ENCODE measurements at places on chromosomes 5 and 9.
A peak's percentile ranks its signal among the peaks of the same experiment; 100 is the strongest.

GRCh38 chr5:63262185-63262981 is 683.8 kb downstream of the LRRC70 start:
- DNase-seq = peak; percentile 2

DNA sequence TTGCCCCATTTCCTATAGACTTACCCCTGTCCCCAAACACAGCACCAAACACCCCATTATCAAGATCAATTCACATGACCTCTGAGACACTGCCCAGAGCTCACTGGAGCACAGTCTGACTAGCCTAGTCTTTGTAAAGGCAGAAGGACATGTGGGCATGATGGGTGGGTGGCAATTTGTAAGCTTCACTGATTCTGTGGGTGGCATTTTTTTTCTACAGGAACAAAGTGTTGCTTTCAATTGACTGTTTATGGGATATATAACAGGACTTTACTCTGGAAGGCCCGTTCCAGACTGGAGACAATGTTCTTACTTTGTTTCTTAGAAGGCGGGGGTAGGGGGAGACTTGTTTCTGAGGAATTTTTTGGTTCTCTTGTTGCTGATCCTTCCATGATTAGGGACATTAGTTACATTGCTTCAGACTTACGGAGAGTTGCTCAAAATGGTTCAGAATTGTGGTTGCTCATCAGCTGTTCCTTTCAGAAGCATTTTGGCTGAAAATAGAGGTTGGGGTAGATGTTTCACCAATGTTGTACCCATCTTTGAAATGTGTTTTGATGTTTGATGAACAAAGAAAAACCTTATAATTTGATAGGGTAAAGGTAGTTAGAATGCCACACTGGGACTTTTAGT is 20.2 kb downstream of the NNT start:
- DNase-seq = no peak

GRCh38 chr9:130189840-130190239 is 17.6 kb downstream of the NCS1 start:
- DNase-seq = no peak

DNA sequence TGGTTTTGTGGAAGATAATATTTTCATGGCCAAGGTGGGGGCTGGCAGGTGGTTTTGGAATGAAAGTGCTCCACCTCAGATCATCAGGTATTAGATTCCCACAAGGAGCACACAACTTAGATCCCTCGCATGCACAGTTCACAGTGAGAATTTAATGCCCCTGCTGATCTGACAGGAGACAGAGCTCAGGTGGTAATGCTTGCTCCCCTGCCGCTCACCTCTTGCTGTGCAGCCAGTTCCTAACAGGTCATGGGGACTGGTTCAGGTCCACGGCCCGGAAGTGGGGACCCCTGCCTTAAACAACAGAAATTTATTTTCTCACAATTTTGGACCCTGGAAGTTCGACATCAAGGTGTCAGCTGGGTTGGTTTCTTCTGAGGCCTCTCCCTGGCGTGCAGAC is 668.7 kb upstream of the ZNF608 start:
- no peak for DNase-seq

- no peak for DNase-seq
Observed at GRCh38 chr9:84850830-84851392, 181.4 kb downstream of the NTRK2 start.

DNA sequence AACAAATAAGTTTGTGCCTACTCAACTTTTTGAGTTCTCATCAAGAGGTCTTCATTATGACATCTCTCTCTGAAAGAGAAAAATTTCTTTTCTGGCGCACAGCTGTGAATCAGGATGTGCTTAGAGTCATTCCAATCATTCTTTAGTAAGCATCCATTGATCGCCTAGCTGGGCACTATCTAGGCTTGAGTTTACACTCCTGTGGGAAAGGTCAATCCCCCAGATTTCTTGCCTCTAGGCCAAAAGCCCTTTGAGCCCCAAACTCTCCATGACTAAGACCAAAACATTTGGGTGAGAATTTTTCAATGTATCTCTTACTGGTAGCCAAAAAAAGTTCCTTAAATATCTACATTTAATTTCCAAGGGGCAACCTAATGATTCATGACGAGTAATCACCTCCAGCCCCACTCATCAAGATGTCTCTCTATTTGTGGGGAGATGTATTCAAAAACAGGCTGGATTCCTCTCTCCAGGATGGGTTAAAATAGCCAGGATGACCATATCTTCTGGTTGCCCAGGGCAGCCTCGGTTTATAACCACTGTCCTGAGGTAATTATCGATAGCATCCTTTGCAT is 101.7 kb downstream of the GNA14 start:
- no peak for DNase-seq

GRCh38 chr5:36202521-36202961 is 39.2 kb downstream of the NADK2 start:
- DNase-seq = no peak
